ENCODE measurements at places on chromosomes 5 and 9.

- no peaks in the 10 kb centered on the region for H3K36me3 ChIP-seq
- DNase-seq, result no peak
- no peak overlapping the region for H3K27ac ChIP-seq
Observed at GRCh38 chr5:127311349-127311748, 20.8 kb downstream of the MEGF10 start.

DNA sequence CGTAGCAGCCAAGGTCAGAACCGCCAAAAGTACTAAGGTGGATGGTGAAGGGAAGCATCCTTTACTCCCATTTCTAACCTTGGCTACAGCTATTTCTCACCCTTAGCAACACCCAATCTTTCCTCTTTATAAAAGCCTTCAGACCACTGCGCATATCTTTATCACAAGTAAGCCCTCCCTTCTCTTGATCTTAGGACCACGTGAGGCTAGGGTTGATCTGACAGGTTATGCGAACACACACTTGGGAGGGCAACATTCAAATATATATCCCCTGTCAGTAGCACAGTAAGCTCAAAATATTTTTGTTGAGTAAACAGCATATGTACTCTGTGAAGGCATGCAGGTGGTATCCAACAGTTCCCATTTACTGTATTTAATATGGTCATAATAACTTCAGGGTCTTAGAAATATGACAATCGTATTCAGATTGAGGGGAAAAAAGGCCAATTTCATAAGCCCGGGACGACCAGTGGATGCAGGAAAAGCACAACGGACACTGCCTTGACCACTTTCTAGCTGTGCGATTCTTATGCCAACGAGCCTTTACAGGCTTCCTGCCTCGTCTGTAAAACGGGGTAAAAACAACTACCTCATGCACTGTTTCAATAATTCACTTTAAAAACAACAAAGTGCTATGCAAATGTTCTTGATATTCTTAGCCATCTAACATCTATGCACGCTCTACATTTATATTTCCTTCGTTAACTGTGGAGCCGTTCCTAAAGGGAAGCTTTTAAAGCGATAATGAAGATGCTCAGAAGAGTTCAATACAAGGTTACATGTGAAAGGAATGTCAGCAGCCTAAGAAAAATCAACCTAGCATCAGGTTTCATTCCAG, 1.3 kb downstream of the ARSB start:
- H3K4me1 ChIP-seq, result peaks cover 23% of the 10 kb centered on the region
- H3K27ac ChIP-seq, result peak overlapping the region; percentile 92
- H3K27me3 ChIP-seq, result no peaks in the 10 kb centered on the region
- peak overlapping the region; percentile 86 for H3K4me3 ChIP-seq
- H3K36me3 ChIP-seq, result peaks cover 9% of the 10 kb centered on the region
- DNase-seq, result no peak

DNA sequence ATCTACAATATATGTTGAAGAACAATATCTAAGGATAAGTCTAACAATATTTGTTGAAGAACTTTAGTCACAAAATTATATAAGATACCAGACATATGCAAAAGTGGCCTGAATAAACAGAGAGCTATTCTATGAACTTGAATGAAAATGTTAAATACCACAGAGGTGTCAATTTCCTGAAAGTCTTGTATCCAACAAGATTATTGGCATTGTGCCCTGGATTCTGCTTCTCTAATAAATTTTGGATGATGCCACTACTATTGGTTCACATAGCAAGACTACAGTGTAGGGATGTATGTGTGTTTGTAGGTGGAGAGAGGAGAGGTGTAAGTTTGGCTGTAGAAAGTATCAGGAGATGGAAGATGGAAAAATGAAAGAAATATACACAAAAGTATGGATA, 731.8 kb upstream of the RGMB start:
- H3K4me3 ChIP-seq, result no peak overlapping the region
- H3K27me3 ChIP-seq, result no peaks in the 10 kb centered on the region
- H3K36me3 ChIP-seq, result no peaks in the 10 kb centered on the region
- H3K4me1 ChIP-seq, result no peaks in the 10 kb centered on the region

DNA sequence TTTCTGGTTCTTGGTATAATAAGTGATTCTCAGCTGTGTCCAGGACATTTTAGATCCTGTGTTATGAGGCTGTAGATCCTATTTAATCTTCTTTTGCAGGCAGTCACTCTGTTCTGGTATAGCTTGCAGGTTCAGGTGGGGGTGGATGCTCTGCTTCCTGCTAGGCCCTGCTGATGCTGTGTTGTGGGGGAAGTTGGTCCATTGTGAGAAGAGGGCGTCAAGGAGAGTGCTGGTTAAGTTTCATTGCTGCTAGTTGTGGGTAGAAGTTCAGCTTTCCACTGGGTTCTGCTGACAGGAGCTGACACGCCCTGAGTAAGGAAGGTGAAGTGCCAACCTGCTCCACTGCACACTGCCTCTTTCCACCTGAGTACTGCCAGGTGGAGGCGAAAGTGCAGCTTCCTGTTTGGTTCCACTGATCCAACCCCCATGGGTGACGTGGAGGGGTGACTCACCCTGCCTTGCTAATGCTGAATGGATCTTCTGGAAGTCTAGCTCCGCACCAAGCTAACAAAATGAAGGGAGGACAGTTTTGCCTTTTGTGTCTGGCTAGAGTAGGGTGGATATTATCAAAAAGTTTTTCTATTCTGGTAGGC, 16.3 kb downstream of the NMRK1 start:
- H3K4me1 ChIP-seq, result peaks cover 11% of the 10 kb centered on the region
- peaks cover 14% of the 10 kb centered on the region for H3K36me3 ChIP-seq
- peak overlapping the region; percentile 10 for H3K27ac ChIP-seq
- H3K27me3 ChIP-seq, result no peaks in the 10 kb centered on the region

- no peak for DNase-seq
- H3K4me1 ChIP-seq, result peaks cover 8% of the 10 kb centered on the region
- no peak overlapping the region for H3K4me3 ChIP-seq
- H3K36me3 ChIP-seq, result no peaks in the 10 kb centered on the region
- H3K27me3 ChIP-seq, result peaks cover 17% of the 10 kb centered on the region
- no peak overlapping the region for H3K27ac ChIP-seq
Observed at GRCh38 chr5:10461904-10462555, 20.4 kb downstream of the ROPN1L start.

- DNase-seq, result no peak
- H3K4me1 ChIP-seq, result no peaks in the 10 kb centered on the region
- peaks cover 54% of the 10 kb centered on the region for H3K27me3 ChIP-seq
- H3K36me3 ChIP-seq, result no peaks in the 10 kb centered on the region
- no peak overlapping the region for H3K4me3 ChIP-seq
Observed at GRCh38 chr9:34862836-34863235, 95.2 kb upstream of the PHF24 start.

DNA sequence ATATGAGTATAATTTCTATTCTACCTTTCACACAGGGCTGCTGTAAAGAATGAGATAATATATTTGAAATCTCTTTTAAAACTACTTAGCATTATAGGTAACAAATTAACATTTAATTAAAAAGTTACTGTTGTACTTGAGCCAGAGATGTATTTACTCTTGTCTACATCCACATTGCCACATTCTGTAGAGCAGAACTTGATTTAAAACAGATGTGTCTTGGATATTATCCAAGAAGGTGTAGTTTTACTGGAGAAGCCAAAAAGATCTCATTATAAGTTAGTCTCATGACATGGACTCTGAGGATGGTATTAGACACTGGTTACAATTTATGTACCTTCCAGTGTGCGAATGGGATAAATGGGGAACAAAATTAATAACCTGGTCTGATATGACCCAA, 293.1 kb upstream of the CCNH start:
- H3K4me1 ChIP-seq, result no peaks in the 10 kb centered on the region
- H3K27ac ChIP-seq, result no peak overlapping the region
- DNase-seq, result no peak
- no peaks in the 10 kb centered on the region for H3K27me3 ChIP-seq

DNA sequence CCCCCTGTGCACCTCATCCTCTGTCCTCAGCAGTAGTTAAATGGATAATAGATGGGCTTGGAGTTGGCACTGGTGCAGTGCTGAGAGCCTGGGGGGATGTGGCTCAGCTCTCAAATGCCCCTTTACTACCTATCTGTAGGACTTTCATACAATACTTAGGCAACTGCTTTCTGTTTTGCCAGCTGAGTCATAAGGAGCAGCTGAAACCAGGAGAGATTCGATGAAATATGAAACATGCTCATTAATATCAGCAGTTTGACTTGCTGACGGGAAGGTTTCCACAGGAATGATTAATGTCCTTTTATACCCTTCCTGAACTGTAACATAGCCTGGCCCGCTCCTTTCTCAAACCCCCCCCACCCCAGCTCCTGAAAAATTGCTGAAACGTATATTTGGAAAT, 142.6 kb downstream of the SAXO1 start:
- no peaks in the 10 kb centered on the region for H3K4me1 ChIP-seq
- H3K27ac ChIP-seq, result no peak overlapping the region
- peaks cover 26% of the 10 kb centered on the region for H3K27me3 ChIP-seq
- no peaks in the 10 kb centered on the region for H3K36me3 ChIP-seq
- H3K4me3 ChIP-seq, result no peak overlapping the region

- H3K36me3 ChIP-seq, result no peaks in the 10 kb centered on the region
- H3K4me1 ChIP-seq, result no peaks in the 10 kb centered on the region
- no peaks in the 10 kb centered on the region for H3K27me3 ChIP-seq
Observed at GRCh38 chr9:12503606-12504122, 189.5 kb upstream of the TYRP1 start.

DNA sequence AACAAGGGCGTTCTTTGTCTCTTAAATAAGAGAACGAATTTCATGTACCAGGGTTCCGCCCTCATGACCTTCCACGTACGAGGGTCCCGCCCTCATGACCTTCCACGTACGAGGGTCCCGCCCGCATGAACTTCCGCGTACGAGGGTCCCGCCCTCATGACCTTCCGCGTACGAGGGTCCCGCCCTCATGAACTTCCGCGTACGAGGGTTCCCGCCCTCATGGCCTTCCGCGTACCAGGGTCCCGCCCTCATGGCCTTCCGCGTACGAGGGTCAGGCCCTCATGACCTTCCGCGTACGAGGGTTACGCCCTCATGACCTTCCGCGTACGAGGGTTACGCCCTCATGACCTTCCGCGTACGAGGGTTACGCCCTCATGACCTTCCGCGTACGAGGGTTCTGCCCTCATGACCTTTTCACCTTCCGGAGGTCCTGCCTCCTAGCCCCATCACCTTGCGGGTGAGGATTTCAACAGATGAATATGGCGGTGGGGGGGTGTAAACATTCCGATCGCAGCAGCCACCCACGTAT, 273.9 kb upstream of the ADAMTS16 start:
- H3K4me3 ChIP-seq, result no peak overlapping the region
- no peaks in the 10 kb centered on the region for H3K4me1 ChIP-seq
- no peaks in the 10 kb centered on the region for H3K36me3 ChIP-seq

DNA sequence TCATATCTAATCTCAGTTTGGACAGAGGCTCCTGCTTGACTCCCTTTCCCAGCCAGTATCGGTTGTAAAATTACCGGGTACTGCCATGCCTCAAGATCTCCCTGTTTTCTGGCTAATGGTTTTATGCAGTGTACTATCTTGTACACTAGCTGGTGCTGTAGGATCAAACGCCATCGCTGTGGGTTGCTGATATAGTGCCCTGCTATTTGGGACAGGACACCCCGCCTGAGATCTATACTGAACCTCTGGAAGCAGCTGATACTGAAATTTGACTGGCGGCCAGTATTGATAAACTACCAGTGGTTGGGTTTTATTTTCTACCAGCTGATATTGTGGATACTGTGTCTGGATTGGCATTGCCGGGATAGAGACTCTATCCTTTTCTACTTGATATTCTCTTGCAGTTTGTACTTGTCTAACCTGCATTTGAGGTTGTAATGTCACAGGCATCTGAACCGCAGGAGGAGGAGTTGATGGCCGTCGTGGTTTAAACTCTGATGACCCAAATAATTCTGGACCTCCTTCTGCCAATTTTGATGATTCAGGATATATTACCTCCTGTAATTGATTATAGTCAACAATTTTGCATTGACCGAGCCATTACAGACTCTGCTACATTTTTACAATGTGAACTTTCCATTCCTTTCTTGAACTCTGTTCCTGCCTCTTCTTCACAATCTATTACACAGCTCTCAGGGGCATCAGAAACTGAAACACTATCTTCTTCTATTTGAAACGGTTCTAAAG, 112.5 kb upstream of the LARP1 start:
- H3K27ac ChIP-seq, result no peak overlapping the region
- DNase-seq, result no peak
- no peaks in the 10 kb centered on the region for H3K36me3 ChIP-seq
- peaks cover 43% of the 10 kb centered on the region for H3K27me3 ChIP-seq

DNA sequence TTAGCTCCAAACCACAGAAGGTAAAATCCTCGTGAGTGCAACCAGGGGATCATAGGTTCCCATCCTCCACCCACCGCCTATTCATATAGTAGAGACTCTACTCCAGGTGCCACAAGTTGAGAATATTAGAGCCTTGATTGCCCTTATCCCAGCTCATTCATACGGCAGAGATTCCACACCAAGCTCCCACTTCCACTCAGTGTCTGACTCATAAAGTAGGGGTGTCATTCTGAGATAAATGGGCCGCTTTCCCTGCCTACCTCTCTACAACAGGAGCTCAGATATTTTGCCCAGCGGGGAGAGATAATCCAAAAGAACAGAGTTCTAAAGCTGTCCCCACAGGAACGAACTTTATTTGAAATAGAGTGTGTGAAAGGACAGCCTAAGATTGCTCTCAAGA, 9.4 kb downstream of the SLC22A4 start:
- no peaks in the 10 kb centered on the region for H3K4me1 ChIP-seq
- DNase-seq, result no peak
- H3K4me3 ChIP-seq, result no peak overlapping the region
- H3K27ac ChIP-seq, result no peak overlapping the region

DNA sequence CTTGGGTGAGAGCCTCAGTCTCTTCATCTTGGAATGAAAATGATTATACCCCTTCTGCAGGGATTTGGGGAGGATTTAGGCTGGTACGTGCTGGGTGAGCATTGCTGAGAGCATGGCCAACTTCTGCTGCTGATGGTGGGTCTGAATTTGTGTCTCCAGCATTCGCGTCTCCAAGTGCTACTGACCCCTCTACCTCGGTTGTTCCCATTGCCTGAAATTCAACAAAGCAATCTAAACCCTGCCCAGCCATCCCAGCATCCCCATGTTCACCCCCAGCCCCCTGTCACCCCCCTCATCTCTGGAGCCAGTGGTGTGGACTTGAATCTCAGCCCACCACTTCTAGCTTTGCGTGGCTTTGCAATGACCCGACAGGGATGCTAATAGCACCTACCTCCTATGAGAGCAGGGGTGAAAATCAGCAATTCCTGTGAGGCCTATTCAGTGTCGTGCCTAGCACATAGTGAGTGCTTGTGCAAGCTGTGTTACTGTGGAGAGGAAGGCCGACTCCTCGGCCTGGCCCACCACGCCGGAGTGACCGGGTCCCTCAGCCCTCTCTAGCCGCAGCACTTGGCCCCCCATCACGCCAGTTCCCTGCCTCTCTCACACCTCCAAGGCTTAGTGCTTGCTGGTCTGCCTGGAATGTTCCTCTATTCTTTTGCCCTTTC, 43.4 kb upstream of the SH3PXD2B start:
- no peak overlapping the region for H3K27ac ChIP-seq
- DNase-seq, result peak; percentile 1
- H3K27me3 ChIP-seq, result peaks cover 56% of the 10 kb centered on the region
- H3K4me3 ChIP-seq, result no peak overlapping the region
- H3K4me1 ChIP-seq, result no peaks in the 10 kb centered on the region
- no peaks in the 10 kb centered on the region for H3K36me3 ChIP-seq

GRCh38 chr5:111922344-111922743, 165.3 kb upstream of the NREP start:
- peaks cover 3% of the 10 kb centered on the region for H3K36me3 ChIP-seq
- no peaks in the 10 kb centered on the region for H3K4me1 ChIP-seq
- H3K27me3 ChIP-seq, result no peaks in the 10 kb centered on the region
- H3K27ac ChIP-seq, result no peak overlapping the region
- H3K4me3 ChIP-seq, result no peak overlapping the region
